NCI-H2107 (cell line): ENCODE measurements at places on chromosomes 1 and 21.

DNA sequence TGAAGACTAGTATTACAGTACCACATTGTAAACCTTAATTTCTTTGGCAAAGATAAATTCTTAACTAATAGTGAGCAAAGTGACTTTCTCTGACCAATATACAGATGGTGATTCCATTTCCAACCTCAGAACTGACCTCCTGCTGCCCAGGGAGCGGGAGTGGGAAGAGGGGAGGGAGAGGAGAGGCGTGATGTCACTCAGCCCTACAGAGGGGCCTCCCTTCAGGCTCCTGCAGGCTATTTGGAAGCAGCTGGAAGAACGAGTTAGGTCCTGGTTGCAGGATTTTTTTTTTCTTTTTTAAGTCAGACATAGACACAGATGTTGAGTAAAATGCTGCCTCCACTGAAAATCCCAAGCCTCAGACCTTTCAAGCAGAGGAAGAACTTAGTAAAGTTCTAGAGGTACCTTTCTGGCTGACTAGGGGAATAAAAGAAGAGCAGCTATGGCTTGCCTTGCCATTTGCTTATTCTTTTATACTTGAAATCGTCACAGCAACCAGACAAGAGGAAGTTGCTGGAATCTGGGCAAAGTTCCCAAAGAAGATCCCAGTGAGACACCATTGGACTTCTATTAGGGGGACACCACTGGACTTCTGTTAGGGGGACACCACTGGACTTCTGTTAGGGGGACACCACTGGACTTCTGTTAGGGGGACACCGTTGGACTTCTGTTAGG lies 54.5 kb downstream of the EXO1 start:
- DNase-seq = no peak

GRCh38 chr1:17719874-17720273 lies 35.3 kb upstream of the ACTL8 start:
- DNase-seq = no peak

DNA sequence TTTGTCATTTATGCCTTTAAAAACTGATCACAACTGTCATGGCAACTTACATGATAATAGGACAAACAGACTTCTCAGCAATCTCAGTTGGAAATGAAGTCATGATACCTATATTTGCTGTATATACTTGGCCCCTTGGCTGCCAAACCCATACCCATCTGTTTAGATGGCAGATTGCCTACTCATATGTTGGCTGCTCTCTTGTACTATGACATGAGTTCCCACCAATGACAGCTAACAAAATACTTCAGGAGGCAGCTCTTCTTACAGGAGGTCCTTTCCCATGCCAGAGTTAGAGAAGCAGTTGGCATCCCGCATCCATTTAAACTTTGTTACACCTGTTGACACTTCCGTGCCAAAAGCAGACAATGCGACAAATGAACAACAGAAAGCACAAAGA lies 603.1 kb upstream of the ADGRL2 start:
- DNase-seq = no peak

DNA sequence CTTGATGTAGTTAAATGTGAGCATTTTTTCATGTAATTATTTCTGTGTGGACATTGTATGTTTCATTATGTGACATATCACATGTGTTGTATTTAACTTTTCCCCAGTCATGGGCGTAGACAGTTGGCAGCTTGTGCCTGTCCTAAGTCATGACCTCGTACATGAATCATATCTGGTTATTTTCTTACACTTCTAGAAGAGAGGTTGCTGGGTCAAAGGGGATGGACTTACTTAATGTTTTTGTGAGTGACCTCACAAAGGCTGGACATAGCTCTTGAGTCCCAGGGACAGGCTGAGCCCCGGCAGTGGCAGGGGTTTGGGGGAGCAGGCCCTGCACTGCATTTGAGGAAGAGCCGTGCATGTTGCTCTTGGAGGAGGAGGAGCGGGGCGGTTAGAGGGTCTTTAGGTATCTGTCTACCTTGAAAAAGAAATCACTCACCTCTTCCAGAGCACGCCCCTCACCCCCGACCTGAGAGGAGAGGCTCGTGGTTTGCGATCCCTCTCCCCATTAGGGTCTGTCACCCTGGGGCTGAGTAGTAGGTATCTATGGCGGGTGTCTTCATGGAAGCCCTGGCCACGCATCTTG lies 16.4 kb downstream of the IFNGR2 start:
- no peak for DNase-seq

GRCh38 chr21:42361286-42361685 lies 5.0 kb downstream of the TFF1 start:
- DNase-seq = no peak

DNA sequence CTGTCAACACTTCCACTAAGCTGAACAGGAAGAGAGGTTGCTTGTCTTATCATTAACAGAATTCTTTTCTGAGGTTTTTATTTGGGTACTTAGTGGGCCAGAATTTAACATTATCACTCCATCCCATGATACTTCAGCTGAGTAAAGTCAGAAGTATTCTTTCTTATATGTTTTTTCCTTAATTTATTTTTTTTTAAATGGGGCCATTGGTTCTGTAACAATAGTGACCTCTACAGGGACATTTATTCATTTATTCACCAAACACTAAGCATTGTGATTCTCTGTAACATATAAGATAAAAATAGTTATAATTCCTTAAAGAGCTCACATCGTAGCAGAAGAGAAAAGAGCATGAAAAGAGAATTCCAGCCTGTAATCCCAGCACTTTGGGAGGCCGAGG lies 9.8 kb downstream of the GREM2 start:
- no peak for DNase-seq

- no peak for DNase-seq
Observed at GRCh38 chr1:68904477-68904876, 407.6 kb upstream of the DEPDC1 start.

DNA sequence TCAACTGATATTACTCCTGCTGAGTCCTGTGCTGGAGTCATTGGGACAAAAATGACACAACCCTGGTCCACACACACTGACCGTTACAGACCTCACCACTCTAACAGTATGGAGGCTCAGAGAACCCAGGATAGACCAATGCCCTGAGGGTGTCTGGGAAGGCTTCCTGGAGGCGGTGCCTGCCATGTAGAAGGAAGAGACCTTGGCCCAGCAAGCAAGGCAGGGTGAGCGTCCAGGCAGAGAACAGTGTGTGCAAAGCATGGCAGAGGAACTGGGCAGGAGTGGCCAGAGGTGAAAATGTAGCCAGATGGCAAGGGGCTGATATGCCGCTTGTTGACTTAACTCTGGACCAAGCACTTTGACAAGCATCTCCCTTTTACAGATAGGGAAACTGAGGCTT lies 85.5 kb downstream of the VWA5B1 start:
- DNase-seq = no peak

DNA sequence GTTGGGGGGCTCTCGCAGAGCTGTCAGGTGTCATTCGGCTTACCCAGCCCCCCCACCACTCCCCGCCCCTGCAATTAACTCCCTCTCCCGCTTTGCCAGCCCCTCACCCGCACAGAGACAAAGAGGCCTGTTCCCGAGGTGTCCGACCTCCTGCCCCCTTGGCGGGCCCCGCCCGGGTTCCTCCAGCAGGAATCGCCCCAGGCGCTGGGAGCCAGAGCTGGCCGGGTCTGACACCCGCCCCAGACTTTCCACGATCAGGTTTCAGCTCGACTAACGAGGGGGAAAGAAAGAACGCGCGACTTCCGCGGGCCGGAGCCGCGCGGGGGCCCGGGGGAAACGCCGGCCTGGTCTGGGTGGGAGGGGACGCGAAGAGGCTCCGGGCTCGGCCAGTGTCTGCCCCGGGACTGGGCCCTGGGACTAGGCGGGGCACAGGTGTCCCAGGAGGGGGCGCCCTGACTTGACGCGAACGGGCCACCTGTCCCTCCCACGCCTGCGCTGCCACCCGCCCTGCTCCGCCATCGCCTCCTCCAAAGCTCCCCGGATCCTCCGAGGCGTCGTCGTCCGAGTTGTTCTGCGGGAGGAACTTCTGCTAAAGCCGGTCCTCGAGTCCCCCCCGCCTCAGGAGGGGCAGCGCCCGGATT lies 36.4 kb upstream of the HHAT start:
- peak; percentile 79 for DNase-seq

GRCh38 chr1:70779571-70779970 lies 268.0 kb downstream of the PTGER3 start:
- DNase-seq = no peak

GRCh38 chr1:34018285-34018684 lies 146.7 kb downstream of the CSMD2 start:
- DNase-seq = no peak

DNA sequence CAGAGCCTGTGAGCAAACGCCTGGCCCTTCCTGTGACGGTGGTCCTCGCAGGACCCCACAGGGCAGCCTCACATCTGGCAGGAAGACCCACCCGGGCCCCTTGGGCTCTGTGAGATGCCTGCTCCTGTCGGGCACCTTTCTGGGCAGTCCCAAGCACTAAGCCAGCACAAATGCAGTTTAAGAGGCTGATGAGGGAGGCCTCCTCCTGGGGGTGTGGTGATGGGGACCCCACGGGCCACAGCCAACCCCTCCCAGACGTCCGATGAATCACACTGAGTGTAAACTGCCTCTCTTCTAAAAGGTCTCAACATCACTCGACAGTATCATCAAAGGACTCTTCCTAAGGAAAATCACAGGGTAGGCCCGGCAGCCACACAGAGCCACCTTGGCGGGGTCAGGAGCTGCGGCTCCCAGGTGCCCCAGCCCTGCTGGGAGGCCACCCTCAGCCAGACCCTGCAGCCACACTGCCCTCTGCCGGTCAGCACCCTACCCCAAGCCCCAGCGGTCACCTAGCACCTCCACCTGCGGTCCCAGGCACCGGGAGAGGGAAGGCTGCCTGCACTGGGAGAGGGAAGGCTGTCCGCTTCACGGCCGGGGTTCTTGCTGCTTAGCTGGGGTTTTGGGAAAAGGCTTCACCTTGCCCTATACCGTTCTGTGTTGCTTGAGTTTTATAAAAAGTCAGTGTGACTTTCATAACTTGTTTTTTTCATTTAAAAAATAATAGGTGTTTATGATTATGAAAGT lies 3.9 kb upstream of the PRKCZ start:
- DNase-seq = no peak

- no peak for DNase-seq
Observed at GRCh38 chr1:232590744-232591082, 39.2 kb downstream of the SIPA1L2 start.

DNA sequence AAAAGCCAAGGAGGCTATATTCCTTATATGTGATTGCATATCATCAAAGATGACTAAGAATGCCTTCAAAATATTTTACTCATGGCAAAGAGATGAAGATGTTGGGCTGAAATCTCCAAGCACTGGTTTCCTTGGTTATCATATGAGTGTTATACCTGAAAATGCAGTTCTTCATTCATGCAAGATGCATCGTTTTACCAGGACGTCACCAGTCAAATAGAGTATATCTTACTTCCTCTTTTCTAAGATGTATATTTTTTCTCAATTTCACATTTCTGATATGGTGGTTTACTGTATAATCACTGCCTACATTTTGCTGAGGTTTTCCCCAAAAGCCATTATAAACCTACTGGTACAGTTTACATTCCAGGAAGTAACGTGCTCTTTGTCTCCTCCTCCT lies 1085.7 kb downstream of the NCAM2 start:
- DNase-seq = no peak

DNA sequence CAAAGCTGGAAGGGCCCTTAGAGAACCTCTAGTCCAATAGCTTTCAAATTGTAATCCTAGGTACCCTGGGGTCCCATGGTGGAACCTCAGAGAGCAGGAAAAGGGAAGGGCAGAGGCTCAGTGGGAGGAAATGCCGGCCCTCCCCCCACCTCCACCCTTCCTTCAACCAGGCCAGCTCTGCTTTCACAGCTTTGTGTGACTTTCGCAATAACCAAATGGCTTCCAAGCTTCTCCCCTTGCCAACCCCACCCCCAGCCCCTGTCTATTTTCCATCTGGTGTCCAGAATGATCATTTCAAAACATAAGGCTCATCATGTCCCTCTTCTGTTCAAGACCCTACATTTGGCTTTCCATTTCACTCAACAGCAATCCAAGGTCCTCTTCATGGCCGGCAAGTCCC lies 74.4 kb downstream of the CD58 start:
- no peak for DNase-seq

DNA sequence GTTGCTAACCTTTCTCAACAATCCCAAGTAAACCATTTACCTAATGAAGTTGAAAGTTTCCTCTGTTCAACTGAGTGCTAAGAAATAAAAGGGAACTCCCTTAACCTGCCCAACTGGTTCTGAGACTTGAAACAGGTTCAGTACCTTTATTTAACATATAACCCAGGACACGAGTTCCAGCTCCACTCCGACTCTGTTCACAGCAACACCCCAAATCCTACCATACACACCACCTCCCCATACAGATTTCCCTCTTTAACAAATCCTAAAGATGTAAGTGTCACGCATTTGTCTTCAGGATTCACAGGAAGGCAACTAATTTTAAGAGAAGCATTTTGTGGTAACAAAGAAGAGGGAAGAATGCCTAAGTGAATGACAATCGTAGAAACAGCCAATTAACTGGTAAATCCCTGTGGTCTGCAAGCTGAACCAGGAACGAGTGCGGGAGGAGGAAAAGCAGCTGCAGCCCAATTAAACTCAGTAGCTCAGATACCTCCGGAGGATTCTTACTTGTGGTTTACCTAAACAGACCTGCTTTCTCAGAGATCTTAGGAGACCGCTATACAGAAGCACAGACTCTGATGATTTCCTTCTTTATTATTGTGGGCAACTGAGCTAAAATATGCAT lies 134.5 kb upstream of the MAGI3 start:
- DNase-seq = no peak

DNA sequence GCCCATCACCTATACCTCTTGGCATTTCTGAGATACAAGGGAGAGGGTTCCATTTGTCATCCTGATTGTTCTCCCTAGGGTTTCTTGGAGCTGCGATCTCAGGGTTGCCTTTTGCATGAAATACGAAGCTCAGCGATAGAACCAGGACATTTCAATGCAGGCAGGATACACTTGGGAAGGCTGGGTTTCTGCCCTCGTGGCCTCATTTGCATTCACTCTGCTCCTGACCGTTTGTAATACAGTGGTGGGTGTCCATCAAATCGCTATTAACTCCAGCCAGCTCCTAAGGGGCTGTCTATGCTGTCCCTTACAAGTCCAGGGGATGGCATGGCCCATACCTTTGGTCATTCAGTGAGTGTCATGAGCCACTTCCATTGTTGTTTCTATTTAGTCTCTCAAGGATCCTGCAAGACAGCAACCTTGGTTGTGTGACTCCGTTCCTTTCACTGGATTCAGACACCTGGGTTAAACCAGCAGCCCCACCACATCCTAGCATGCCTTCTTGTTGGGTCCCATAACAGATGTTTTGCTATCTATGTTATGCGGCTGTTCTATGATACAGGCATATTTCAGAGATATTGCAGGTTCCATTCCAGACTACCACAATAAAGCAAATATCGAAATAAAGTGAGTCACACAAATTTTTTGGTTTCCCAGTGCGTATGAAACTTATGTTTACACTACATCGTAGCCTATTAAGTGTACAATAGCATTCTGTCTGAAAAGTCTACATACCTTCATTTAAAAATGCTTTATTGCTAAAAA lies 18.3 kb downstream of the KAZN start:
- no peak for DNase-seq

- DNase-seq = no peak
Observed at GRCh38 chr1:61956784-61957183, 214.5 kb downstream of the PATJ start.

GRCh38 chr1:57470036-57470435 lies 46.2 kb upstream of the DAB1 start:
- no peak for DNase-seq

GRCh38 chr1:57072401-57073110 lies 106.7 kb upstream of the C8B start:
- DNase-seq = no peak
